ENCODE measurements at places on chromosomes 3 and 15.

GRCh38 chr15:26298010-26298658 is 435.0 kb upstream of the ATP10A start:
- DNase-seq: no peak

DNA sequence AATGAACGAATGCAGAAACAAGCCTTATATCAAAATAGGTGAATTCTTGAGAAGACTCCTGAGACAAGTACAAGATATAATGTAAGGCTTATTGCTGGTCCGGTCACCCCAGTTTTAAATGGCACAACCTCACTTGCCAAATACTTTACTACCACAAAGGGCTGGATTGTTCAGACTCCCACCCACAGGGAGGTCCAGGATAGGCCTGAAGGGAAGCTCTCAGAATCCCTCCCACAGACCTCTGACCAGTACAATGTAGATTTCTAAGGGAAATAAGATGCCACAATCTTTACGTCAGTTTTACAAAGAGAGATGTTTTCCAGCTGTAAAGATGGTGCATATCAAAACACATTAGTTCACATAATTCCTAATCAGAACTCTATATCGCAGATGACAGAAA is 577.7 kb upstream of the ADAMTS9 start:
- DNase-seq: no peak

DNA sequence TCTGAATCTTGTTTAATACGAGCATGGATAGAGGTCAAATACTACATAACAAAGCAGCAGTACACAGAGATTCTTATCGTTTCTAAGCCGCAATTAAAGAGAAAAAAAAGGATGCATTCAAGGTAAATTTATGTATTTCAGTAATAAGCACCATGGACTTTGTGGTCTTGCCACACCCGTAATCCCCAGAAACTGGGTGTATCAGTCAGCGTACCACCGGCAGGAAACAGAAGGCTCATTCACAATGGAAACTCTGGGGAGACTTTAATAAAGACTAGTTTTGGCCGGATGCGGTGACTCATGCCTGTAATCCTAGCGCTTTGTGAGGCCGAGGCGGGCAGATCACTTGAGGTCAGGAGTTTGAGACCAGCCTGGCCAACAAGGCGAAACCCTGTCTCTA is 81.9 kb upstream of the ZNF280D start:
- DNase-seq: no peak

DNA sequence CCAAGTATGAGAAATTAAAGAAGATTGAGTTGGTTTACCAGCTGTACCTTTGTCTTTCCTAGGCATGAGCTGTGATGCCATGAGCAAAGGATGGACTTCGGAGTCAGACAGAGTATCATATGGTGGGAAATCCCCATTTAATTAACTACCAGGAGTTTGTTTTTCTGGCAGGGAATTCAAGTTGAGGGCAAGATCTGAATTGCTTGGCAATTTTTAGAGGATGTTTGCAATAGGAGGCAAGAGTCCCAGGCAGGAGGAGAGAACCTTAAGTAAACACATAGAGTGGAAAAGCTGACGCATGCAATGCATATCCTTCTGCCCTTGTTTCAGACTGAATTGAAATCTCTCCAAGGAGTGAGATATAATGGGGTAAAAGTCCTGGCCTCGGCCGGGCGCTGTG is 569.7 kb upstream of the MDFIC2 start:
- DNase-seq: no peak

DNA sequence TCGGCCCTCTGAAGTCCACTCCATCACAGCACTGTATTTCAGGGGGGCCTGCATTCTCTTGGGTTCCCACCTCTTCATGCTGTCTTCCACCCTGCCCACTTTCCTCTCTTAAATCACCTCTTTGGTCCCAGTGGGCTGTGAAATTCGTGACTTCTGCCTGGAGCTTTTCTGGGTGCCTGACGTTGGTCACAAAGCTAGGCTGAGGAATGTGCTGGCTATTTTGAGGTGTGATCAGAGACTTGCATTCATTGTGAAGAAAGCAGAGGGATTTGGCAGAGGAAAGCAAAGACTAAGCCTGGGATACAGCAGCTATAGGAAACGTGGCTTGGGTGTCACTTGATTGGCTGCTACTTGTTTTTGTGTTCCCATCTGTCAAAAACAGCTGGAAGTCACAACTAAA is 202.5 kb downstream of the SATB1 start:
- no peak for DNase-seq

DNA sequence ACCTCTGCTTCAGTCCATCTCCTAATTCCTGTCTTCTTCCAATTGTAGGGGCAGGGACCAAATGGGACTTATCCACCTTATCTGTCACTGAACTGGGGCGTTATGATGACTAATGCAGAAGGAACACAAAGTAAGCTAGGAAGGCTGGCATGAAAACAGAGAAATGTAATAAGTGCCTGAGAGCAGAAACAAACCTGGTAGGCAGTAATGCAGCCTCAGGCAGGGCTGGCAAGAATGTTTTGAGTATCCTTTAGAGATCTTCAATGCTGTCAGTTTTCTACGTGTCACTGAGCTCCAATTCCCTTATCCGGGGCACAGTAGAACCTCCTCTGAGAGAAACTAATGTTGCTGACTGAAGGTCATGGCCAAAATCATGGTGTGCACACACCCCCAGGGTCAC is 246.2 kb upstream of the TBL1XR1 start:
- no peak for DNase-seq

GRCh38 chr15:39878406-39878785 is 41.7 kb downstream of the GPR176 start:
- DNase-seq: no peak

DNA sequence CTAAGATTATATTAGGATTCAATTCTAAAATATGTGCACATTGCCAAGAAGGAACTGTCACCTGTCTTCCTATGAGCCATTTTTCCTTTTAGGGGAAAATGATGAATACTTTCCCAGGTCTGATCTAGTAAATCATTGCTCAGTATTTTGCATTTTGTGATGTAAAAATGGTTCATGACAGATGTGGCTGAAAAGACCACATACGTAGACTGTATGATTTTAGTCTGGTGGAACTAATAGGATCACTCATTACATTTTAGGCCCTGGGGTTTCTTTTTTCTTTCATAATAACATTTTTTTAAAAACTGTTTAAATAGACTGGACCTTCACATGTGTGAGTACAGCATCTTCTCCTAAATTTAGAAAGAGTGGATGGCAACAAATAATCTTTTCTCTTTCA is 201.7 kb upstream of the MLF1 start:
- no peak for DNase-seq

- DNase-seq: no peak
These were observed 169.7 kb downstream of the FHIT start for GRCh38 chr3:61081554-61081953.

GRCh38 chr3:60365360-60365759 is 885.9 kb downstream of the FHIT start:
- no peak for DNase-seq

GRCh38 chr15:70710714-70711113 is 52.6 kb downstream of the UACA start:
- no peak for DNase-seq

- peak; percentile 47 for DNase-seq
These were observed 76.7 kb downstream of the ARNT2 start for GRCh38 chr15:80480909-80481308.

DNA sequence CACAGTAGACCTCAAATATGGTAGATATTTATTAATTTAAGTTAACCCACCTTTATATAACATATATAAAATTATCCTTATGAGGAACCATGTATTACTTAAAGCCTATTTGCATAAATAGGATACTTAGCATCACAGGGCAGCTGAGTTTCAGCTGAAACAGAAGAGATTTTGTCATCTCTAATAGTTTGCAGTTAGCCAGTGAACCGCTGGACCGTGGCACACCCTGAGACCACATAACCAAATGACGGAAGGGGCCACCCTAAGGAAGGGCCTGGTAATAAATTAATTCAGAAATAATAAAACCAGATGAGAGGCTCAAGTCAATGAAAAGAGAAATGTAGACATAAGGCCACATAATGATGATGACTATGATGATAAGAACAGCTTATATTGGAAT is 107.7 kb downstream of the MYO5A start:
- no peak for DNase-seq

GRCh38 chr3:134796281-134797056 is 1.4 kb downstream of the EPHB1 start:
- DNase-seq: no peak

All from SW 1271 (cell line).